Activated CD4-positive, alpha-beta memory T cell treated with anti-CD3 and anti-CD28 coated beads for 36 hours (primary cell): ENCODE measurements at places on chromosomes 12 and 14.

DNA sequence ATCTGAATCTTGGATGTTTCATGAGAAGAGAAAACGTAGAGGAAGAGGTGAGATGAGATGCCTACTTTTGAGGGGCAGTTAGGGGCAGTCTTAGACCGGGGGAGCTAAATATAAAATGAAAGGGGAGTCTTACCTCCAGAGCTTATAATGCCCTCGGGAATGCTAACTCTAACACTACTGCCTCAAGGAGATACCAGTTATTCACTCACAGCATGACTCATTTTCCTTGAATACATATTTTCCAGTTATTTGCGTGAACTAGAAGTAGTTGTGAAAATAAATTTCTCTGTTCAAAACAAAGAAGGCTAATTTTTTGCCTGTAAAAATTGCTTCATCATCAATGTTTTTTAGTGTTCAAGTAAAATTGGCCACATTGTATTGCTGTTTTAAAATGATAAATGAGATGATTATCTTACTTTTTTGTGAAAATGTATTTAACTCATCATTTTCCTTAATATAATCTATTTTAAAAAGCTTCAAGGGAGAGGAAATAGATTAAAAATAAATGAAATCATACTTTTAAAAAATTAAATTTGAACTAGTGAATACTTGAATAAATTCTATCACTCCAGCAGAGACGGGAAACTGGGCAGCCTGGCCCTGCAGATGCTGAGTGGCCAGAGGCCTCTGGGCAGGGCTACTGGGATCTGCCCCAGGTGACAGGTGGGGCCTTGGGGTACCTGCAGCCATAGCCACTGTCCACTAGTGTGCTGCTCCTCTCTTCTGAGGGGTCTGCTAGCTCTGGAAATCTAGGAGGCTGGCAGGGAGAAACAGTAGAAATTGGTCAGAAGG, 339.3 kb downstream of the EGLN3 start:
- no peak for DNase-seq

- DNase-seq = no peak
Measured at GRCh38 chr12:38204831-38205230, 111.7 kb upstream of the ALG10B start.

DNA sequence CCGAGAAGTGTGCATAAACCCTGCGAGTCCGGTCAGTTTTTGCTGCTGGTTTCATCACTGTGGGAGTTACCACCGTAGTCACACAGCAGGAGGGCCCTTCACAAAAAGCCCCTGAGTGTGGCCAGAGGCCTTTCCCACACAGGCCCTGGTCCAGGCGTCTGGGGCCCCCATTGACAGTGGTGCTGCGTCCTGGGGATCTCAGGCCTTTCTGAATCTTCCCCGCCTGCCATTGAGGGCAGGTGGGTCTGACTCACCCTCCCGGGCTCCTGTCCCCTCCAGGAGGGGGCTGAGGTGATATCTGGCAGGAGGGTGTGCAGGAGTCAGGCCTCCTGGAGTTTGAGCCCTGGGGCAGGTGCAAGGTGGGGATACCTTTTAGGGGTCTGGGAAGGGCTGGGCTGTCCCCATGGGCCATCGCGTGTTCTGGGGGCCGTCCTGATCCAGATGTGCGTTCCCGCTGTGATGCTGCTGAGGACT, 358.5 kb downstream of the TMEM121 start:
- DNase-seq = no peak

DNA sequence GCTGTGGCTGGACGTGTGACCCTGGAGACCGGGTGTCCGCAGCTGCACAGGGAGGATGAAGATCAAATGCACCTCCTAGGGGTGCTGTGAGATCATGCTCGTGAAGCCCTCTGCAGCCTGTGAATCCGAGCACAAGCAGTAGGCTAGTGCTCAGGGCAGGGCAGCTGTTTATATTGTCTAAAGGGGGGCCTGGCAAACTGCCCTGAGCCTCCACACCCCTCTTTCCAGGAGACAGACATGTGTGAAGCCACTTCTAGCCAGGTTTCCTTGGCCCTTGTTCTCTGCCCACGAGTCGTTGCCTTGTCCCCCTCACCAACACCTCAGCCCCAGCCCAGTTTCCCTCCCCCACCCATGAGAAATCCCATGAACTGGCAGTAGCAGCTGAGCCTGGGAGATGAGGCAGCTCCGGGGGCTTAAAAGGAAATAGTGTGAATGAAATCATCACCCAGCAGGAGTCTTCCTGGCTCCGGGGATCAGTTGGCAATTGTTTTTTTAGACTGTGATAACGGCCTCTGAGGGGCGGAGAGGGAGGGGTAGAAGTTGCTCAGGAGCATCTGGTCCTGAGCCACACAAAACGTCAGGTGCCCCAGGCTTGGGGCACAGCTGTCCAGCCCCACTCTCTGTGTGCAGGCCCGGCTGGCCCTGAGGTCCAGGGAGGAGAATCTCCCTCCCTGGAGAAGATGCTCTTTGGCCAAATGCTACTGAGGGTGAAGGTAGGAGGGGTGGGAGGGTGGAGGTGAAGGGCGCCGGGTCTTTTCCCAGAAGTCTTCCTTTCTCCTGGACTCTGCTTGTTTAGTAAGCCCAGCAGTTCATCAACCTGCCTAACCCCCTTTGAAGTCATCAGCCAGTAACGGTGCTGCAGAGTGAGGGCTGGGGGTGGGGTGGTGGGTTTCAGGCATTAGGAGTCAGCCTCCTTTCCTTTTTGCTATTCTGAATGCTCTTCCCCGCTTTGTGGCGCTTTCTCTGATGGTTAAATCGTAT, 4.0 kb downstream of the FGF6 start:
- no peak for DNase-seq

- no peak for DNase-seq
Measured at GRCh38 chr12:9796346-9796745, 30.9 kb upstream of the KLRF1 start.

DNA sequence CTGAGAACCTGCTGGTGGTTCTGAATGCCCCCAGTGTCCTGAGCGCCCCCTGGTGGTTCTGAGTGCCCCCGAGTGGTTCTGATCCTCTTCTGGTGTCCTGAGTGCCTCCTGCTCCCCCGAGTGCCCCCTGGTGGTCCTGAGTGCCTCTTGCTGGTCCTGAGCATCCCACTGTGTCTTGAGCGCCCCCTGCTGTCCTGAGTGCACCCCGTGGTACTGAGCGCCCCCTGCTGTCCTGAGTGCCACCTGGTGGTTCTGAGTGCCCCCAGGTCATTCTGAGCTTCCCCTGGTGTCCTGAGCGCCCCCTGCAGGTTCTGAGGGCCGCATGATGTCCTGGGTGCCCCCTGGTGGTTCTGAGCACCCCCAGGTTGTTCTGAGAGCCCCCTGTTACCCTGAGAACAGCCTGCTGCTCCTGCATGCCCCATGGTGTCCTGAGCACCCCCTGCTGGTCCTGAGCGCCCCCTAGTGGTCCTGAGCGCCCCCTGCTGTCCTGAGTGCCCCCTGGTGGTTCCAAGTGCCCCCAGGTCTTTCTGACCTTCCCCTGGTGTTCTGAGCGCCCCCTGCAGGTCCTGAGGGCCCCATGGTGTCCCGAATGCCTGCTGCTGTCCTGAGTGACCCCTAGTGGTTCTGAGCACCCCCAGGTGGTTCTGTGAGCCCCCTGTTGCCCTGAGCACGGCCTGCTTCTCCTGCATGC, 1165.4 kb downstream of the TMEM121 start:
- peak; percentile 93 for DNase-seq

- DNase-seq = no peak
Measured at GRCh38 chr12:63308671-63309070, 157.7 kb upstream of the AVPR1A start.

DNA sequence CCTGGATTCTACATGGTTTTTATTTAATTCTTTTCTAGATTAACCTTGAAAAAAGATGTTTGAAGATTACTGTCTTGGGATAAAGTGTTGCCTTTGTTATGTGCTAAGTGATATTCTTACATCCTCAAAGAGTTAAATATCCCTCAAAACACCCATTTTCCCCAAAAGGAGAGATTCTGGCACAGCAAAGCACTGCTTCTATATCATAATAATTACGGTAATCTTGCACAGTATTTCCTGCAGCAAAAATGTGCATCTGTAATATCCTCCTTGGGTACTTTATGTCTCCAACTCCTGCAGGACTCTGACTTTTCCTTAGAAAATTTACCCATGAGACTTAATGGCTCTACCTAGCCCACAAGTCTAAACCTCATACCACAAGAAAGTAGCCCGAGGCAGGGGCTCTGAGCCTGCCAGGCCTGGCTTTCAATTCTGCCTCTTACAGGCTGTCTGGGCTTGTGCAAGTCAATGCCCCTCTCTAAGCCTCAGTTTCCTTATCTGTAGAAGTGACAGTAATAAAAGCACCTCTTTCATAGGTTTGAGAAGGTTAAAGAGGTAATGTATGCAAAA, 45.8 kb downstream of the SVOP start:
- no peak for DNase-seq

DNA sequence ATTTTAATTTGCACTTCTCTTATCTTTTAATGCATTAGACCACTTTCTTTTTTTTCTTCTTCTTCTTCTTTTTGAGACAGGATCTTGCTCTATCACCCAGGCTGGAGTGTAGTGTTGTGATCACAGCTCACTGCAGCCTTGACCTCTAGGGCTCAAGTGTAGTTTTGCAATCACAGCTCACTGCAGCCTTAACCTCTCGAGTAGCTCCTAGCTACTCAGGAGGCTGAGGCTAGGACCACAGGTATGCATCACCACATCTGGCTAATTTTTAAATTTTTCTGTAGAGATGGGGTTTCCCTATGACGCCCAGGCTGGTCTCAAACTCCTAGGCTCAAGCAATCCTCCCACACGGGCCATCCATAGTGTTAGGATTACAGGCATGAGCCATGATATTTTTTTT, 12.7 kb downstream of the TMED8 start:
- DNase-seq = no peak

GRCh38 chr12:111249018-111249370, 119.9 kb downstream of the PHETA1 start:
- DNase-seq = no peak

GRCh38 chr12:11162502-11162901, 8.5 kb upstream of the SMIM10L1 start:
- no peak for DNase-seq

DNA sequence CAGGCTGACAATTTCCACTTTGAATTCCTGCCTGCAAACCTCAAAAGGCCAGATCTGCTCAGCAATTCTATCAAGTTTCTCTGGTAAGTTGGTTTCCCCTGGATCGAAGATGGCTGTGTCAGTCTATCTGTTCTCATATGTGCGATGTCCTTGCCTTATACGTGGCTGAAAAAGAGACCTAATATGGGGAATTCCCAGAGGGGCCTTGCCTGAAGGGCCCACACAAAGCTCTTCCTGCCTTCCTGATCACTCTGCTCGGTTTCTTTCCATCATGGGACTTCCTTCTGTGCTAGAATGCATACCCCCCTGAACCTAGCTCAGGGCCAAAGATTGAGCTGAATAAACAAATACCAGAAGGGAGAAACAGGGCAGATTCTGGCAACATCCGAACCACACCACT, 13.2 kb downstream of the TCL1B start:
- DNase-seq = no peak

DNA sequence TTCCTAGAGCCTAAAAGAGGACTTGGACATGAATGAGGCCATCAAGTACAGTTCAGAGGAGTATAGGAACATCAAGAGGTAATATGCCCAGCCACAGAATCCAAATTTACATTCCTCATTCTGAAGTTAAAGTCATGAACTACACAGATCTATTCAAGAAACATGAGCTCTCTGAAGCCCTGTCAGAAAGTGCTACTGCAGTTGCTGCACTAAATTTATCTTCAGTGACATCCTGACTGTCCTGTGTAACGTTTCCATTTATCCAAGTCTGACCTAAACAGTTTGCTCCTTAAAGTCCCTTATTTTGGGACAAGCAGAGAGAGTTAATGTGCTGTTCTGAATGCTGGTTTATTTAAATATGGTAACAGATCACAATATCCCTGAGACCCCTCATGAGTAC, 28.2 kb downstream of the NEK9 start:
- no peak for DNase-seq

DNA sequence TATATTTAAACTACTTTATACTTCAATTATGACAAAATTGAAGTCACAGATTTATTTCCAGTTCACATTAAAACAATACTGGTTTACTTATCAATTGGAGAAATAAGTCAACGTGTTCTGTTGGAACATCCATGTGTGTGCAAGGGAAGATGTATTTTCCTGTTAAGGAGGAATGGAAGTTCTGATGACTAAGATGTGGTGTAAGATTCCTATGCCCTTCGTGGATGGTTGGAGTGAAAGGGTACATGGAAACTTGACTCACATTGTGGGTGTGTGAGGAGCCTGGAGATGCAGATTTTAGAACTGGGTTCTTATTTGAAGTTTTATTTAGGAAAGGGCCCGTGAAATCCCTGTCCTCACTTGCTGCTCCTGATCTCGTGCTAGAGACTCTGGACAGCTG, 95.3 kb downstream of the CATSPERB start:
- DNase-seq = no peak

DNA sequence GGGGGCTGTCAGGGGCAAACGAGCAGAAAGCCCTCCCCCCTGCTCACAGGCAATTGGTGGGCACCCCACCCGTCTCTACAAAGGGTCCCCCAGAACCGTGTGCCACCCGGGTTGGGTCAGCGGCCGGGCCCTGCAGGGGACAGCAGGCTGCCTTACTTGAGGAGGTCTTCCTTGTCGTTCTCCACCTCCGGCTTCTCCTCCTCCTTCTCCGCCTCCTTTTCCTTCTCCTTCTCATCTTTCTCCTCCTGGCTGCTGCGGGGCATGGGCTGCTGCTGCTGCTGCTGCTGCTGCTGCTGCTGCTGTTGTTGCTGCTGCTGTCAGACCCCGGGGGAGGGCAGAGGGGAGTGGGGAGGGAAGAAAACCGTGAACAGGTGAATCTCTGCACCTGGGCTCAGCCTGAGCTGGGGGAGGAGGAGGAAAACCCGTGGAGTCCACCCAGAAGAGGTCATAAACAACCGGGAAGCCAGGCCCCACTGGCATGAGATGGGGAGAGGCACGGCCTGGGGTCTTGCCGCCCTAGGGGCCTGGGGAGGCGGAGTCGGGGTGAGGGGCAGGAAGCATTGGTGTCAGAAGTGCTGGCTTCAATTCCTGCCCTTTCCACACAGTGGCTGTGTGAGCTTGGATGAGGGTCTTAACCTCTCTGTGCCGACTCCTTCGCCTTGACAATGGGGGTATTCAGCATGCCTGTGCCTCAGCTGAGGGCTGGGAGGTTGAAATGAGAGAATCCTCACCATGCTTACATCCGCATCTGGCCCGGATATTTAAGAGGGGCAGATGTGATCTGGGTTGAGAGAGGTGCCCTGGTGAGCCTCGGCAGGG, 107.6 kb downstream of the RFLNA start:
- DNase-seq = no peak

GRCh38 chr12:82893896-82894295, 207.2 kb downstream of the TMTC2 start:
- no peak for DNase-seq

- no peak for DNase-seq
Measured at GRCh38 chr12:1222858-1223639, 232.0 kb downstream of the ERC1 start.
